ENCODE measurements at places on chromosomes 2 and 18.

DNA sequence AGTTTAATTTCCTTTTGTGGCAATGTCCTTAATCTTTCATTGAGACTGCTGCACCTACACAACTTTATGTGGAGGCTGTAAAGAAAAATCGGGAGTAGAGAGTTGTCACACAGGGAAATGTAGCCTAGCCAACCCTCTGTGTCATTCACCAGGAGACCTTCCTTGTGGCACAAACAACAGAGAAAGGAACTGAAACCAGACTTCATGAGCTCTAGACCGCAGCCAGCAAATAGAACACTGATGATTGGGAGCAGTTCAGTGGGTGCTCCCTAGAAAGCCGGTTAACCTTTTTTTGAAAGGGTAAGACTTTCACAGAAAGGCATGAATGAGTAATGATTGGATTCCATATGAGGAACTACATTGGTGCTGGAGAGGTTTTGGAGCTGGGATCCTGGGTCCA lies 1752.4 kb upstream of the CELF4 start:
- DNase-seq, result no peak

GRCh38 chr2:47896450-47896968 lies 9.8 kb downstream of the FBXO11 start:
- DNase-seq, result no peak

GRCh38 chr2:25483607-25484266 lies 142.0 kb upstream of the DNMT3A start:
- no peak for DNase-seq

- DNase-seq, result peak; percentile 6
Observed at GRCh38 chr2:58428096-58429013, 187.2 kb upstream of the FANCL start.

GRCh38 chr18:55461848-55462247 lies 126.1 kb downstream of the TCF4 start:
- DNase-seq, result no peak

GRCh38 chr18:77967071-77967470 lies 717.4 kb downstream of the GALR1 start:
- no peak for DNase-seq

DNA sequence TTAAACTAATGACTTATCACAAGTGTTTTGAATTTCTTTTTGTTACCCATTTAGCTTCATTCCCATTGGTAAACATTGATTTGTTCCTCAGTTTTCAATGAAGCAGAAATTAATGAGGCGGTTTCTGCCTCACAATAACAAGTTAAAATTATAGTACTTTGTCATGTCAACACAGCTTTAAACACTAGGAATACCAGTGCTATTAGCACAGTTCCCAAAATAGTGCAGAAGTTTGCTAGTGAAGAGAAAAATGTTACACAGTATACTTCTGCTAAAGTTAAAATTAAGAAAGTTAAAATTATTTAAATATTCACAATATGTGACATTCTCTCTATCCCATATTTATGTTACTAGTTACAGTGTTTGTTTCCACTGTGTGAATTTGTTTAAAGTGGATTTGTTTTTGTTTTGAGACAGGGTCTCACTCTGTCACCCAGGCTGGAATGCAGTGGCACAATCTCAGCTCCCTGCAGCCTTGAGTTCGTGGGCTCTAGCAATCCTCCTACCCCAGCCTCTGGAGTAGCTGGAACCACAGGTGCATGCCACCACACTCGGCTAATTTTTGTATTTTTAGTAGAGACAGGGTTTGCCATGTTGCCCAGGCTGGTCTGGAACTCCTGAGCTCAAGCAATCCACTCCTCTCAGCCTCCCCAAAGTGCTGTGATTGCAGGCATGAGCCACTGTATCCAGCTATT lies 3.8 kb upstream of the CHN1 start:
- no peak for DNase-seq

GRCh38 chr18:48938827-48939204 lies 11.9 kb downstream of the SMAD7 start:
- DNase-seq, result no peak

- no peak for DNase-seq
Observed at GRCh38 chr2:239684271-239684810, 283.5 kb upstream of the HDAC4 start.

- DNase-seq, result no peak
Observed at GRCh38 chr2:238916176-238916874, 68.4 kb downstream of the TWIST2 start.

DNA sequence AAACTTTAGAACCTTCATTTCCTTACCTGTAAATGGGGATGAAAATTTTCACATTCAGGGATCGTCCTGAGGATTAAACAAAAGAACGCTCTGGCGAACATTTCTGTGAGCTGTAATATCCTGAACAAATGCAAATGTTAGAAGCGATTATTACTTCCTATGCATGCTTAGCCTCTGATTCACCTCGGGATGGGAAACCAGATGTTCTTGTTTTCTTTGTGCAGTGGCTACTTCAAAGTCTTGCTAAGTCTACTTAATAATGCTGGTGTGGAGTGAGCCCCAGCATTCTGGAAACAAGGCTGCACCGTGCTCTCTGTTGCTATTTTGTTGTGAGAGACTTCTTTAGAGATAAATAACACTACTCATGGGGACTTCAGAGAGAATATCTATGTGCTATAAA lies 119.1 kb upstream of the PELI1 start:
- no peak for DNase-seq

GRCh38 chr2:48205137-48205798 lies 299.0 kb upstream of the FBXO11 start:
- DNase-seq, result no peak

DNA sequence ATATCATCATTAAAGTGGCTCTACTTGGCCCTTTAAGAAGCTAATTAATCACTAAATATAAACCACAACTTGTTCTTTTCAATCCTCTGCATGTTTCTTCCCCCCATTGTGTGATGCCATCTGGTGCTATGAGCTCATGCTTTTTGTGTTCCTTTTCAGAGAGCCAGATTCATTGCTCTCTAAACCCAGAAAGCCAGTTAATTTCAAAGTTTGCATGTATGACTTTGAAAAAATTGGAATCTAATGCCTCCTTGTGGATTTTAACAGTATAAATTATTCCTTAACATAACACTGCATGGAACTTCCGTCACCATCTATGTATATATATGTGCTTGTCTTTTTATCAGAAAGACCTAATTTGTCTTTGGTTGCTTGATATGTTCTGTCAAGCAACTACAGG lies 31.1 kb downstream of the TMEM178A start:
- DNase-seq, result no peak

DNA sequence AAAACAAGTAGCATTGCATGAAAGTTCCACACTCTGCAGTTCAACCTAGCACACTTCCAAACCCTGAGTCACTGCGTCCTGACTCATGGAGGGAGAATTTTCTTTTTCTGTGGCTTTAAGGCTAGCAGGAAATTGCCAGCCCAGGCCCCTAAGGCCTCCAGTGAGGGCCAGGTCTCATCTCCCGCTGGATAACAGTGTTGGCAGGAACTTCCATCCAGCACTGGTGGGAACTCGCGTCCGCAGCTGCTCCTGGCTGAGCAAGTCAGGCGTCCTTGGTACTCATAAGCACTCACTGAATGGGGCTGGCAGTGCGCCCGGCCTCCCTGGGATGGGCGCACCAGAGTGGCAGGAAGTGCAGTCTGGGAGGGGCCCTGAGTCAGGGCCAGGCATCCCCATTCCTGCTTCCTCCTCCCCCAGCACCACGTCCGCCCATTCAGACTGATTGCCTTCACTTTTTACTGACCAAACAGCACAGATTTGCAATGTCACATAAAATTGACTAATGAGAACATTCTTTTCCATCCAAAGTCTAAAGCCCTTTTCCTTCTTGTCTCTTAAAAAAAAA lies 14.3 kb downstream of the MALL start:
- DNase-seq, result peak; percentile 50

DNA sequence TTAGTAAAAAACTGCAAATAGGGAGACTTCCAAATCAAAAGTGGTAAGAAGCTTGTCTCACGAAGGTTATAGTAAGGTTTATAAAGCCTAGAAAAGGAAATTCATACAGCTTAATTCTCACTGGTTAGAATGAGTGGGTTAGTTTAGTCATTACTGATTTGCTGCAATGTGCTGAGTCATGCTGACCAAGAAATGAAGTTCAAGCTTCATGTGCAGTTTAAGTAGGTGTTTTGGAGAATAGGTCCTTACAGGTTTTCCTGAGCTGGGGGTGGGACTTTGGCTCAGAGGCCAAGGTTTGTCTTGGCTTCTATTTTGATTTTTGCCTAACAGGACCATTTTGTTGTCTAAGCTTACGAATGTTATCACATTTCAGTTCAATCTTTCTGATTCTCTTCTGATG lies 15.1 kb downstream of the CLIP4 start:
- DNase-seq, result no peak

GRCh38 chr2:88307817-88308216 lies 137.7 kb downstream of the THNSL2 start:
- DNase-seq, result no peak

- DNase-seq, result no peak
Observed at GRCh38 chr2:2586068-2586776, 255.1 kb upstream of the MYT1L start.

- no peak for DNase-seq
Observed at GRCh38 chr2:241503776-241504392, 4.5 kb downstream of the STK25 start.

DNA sequence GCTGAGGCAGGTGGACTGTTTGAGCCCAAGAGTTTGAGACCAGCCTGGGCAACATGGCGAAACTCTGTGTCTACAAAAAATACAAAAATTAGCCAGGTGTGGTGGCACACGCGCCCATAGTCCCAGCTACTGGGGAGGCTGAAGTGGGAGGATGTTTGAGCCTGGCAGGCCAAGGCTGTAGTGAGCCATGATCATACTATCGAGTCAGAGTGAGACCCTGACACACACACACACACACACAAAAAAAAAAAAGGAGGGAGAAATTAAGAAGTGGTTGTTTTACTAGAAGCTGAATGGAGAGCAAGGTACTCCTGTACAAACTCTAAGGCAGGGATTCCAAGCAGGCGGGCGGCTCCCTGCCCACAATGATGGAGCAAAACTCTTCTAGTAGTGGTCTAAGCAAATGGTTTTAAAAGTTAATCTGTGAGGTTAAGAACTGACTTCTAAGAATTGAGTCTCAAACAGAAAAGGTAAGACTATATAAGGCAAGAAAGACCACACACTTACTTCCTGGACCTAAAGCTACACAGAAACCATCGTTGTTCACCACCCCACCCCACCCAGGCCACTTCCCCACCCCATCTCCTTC lies 2.6 kb downstream of the ANKRD44 start:
- DNase-seq, result no peak

GRCh38 chr2:109134741-109135358 lies 5.8 kb downstream of the SH3RF3 start:
- no peak for DNase-seq

DNA sequence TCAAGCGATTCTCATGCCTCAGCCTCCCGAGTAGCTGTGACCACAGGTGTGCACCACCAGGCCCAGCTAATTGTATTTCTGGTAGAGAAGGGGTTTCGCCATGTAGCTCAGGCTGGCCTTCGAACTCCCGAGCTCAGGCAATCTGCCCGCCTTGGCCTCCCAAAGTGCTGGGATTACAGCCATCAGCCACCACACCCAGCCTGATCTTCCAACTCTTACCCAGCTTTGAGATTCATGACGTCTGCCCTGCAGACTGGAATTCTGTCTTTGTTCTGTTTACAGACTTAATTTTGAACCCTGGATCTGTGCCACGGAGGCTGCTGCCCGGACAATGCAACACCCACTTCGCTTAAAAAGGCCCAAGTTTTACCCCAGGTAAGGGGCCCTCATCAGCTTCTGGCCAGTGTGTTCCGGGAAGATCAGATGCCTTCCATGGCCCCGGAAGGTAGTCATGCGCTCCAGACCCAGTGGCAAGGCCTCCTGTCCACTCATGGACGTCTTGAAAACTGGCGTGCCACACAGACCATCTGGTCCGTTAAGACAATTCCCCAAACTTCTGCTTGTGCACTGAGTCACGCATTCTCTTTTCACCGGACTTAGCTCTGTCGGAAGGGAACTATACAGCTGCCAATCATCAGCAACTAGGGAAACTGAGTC lies 5.5 kb downstream of the PXDN start:
- no peak for DNase-seq

DNA sequence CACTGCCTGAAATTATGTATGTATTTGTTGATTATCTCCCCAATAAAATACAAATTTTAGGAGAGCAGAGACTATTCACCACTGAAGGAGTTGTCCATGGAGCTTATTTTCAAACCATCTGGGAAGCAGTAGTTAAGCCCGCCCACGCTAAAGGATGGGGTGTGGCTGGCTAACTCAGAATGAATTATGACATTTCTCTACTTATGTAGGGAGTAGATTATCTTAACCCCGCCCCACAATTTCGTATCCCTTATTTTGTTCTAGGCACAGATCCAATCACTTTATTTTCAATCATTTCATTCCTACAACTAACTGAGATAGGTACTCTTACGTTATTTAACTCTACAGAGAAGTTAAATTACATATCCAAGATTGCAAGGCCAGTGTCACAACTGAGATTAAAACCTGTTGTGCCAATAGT lies 1.4 kb upstream of the LAPTM4A start:
- DNase-seq, result peak; percentile 40

- DNase-seq, result no peak
Observed at GRCh38 chr2:43462866-43463641, 132.8 kb downstream of the THADA start.

DNA sequence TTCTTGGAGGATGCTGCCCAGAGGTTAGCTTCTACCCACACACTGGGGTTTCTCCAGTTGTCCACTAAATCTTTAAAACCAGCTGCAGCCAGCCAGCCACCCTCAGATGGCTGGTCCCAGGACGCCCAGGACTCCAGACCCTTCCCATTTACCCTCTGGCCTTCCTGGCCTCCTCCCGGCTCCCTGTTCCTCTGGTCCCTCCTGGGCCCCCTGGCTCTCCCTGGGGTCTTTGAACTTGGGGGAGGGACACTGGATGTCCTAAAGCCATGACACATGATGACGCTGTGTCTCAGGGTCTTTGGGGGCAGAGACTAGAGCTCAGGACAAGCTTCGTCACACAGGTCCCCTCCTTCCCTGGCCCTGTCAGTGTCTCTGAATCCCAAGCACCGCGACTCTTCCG lies 201.1 kb upstream of the HDAC4 start:
- DNase-seq, result no peak

DNA sequence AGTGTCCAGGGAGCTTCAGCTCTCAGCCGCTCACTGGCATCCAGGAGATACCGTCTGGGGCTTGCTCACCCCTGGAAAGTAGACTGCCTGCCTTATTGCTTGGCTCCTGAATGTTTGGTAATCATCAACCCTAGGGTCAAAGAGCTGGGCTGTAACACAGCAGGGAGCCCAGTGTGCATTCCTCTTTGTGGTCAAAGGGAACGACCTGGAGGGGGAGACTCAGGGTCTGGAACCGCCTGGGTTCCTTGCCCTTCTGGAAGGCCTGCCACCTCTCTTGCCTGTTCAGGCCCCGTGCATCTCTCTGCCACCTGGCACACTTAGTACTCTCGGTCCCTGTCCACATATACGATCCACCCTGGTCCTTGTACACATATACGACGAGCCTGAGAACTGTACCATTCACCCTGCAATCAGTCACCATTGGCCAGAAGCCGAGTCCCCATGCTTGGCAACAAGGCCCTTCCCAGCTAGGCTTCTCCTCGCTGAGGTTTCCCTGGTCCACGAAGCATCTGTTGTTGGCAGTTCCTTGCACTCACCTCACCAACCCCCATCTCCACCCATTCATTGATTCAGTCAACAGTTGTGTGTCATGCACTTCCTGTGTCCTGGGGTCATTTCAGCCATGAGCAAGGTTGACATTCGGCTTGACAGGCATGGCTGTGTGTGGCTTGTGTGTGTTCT lies at the start of gene NAT8:
NAT8 (minus strand) TSS at position 85 of the 681 bp plus-strand sequence. CDS start 794 bp downstream, outside the sequence.
- DNase-seq, result no peak

GRCh38 chr2:240953426-240954410 lies 44.7 kb upstream of the SNED1 start:
- DNase-seq, result no peak

GRCh38 chr2:160812830-160813505 lies 319.4 kb upstream of the RBMS1 start:
- no peak for DNase-seq

- peak; percentile 86 for DNase-seq
Observed at GRCh38 chr2:237673130-237674001, 46.0 kb downstream of the LRRFIP1 start.
